ENCODE measurements at places on chromosomes 3 and 15.
A peak's percentile ranks its signal among the peaks of the same experiment; 100 is the strongest.

GRCh38 chr3:44416031-44417030 is 61.1 kb downstream of the ZNF445 start:
- DNase-seq: no peak

DNA sequence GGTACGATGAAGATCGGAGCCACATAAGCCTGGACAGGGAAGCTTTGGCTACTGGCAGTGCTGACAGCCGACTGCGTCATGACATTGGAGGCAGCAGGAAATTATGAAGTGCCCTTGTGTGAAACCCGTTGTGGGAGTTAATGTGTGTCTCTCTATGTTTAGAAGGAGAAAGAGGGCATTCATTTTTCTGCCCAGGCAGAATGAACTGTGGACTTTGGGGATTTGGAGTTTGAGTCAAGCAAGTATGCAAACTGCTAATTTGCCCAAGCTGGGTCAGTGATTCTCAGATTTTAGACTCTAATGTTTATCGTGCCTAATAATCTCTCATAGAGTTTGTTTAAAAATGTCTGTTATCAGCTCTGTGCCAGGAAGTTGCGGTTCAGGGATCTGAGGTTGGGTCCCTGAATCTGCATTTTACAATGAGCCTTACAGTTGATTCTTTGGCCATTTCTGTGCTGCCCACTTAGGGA is 5.6 kb downstream of the CTXND1 start:
- DNase-seq: peak; percentile 1

- DNase-seq: no peak
Measured at GRCh38 chr3:189714991-189715961, 84.1 kb downstream of the TP63 start.

- DNase-seq: no peak
Measured at GRCh38 chr15:36481156-36481555, 98.3 kb upstream of the CDIN1 start.

DNA sequence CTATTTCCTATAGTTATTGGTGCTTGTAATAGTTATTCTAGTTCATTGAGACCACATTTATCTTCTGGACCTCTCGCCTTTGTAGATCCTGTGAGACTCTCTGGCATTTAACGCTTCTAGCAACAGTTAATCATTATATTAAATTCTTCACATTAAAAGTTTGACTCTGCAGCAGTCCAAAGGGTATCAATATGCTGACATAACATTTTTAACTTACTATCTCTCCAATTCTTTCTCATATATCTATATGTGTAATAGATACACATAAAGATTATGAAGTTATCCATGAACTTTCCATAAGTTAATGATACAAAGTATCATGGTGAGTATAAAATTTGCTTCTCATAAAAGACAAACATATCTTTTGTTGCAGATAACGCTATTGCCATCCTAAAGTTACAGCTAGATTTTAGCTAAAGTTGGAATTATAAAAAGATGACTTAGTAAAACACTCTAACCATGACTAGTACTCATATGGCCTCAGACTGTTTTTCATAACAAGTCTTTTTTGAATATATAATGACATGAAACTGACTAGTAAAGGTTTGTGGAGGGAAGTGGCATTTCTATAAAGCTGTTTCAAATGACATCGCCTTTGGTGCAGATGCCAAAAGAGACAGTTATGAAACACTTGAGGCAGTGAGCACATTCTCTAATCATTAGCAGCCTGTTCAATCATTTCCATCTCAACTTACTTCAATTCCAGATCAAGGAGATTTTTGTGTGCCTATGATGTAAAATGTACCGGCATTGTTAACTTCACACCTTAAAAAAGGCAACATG is 379.3 kb upstream of the CBLB start:
- no peak for DNase-seq

DNA sequence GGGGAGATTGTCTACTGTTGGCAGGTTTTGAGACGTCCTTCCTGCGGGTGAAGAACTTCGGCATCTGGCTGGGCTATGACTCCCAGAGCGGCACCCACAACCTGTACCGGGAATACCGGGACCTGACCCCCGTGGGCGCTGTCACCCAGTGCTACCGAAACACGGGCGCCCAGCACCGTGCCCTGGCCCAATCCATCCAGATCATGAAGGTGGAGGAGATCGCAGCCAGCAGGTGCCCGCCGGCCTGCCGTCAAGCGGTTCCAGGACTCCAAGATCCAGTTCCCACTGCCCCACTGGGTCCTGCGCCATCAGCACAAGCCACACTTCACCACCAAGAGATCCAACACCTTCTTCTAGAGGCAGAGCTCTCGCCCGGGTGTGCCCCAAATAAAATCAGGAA is 194.9 kb upstream of the EPHA6 start:
- DNase-seq: no peak

DNA sequence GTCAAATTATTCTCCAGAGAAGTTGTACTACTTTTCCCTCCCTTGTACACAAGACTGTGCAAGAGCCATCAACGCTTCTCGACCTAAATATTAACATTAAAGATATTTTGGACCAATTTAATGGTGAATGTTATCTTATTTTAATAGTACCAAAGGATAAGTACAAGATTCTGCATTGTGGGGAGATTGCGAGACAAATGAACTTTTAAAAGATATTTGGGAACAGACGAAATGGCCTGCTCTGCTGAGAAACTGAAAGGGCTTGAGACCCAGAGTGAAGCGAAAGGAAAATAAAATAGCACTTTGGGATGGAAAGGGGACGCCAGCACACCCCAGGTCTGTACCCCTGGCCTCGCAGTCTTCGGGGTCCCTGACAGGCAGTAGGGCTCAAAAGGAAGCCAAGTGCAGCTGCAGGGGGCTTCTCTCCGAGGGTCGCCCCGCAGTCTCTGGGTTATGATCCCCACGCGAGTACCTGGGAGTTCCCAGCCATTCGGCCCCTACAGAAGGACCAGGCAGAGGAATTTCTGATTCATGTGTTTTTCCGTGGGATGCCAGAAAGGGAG is 97.6 kb upstream of the VGLL3 start:
- DNase-seq: peak; percentile 20

- peak; percentile 2 for DNase-seq
Measured at GRCh38 chr15:80267658-80268057, 15.6 kb upstream of the CTXND1 start.

DNA sequence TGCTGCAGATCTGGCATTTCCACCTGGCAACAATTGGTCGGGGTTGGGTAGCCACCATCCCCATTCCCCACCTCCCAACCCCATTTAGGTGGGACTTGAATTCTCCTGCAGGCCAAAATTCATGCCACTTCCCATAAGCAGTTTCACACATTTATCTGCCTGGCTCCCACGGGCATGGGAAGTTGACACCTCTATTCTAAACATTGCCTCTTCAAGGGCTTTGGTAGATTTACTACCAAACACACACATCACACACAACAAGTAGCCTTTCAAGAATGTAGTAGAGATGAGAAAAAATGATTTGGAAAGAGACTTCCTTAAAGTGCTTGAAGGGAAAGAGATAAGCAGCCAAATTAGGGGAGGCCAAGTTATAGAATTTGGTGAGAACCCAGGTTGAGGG is 30.9 kb downstream of the ZBTB38 start:
- DNase-seq: peak; percentile 53

GRCh38 chr3:135915206-135915605 is 50.3 kb upstream of the PPP2R3A start:
- DNase-seq: no peak

DNA sequence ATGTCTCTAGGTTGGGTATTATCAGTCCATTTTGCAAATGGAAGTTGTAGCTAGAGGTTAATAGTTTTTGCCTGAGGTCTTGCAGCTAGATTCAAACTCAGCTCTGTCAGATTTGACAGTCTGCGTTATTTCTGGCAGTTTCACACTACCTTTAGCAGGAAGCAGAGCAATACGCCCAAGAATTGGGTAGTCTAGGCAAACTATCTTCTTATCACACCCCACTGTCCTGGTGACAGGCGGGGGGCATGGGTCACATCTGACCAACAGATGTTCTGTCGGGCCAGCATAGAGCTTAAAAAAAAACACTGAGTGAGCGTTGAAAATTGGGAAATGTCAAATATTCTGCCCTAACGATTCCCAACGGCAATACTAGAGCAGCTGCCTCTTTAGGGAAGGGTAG is 5.7 kb downstream of the GPR160 start:
- no peak for DNase-seq

- peak; percentile 95 for DNase-seq
Measured at GRCh38 chr15:37100109-37100965, at the start of gene MEIS2. TSS of gene MEIS2 (minus strand) at chr15:37100549. CDS start at chr15:37099466, 1,083 bp downstream.

- DNase-seq: no peak
Measured at GRCh38 chr3:140761076-140761639, 83.3 kb downstream of the TRIM42 start.

GRCh38 chr3:171822431-171823106 is 12.3 kb upstream of the PLD1 start:
- DNase-seq: no peak

- no peak for DNase-seq
Measured at GRCh38 chr3:183217548-183218332, 35.3 kb upstream of the B3GNT5 start.

GRCh38 chr15:94535298-94536048 is 304.1 kb downstream of the MCTP2 start:
- peak; percentile 10 for DNase-seq

DNA sequence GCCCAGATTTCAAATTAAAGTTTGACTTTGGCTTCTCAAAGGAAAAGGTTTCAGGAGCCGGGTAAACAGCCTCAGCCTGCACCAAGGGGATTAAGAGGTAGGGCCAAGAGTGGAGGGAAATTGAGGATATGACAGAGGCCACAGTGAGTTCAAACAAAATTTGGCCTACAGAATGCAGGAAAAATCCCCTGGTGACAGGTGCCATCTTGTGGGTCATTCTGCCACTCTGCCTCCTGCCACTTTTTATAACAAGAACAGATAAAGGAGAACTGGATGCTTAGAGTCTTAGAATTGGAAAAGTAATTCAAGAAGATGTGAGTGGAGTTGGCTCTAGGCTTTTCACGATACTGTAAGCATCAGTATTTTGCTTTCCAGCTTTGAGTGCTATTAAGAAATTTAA is 253.2 kb downstream of the NR2F2 start:
- peak; percentile 57 for DNase-seq

DNA sequence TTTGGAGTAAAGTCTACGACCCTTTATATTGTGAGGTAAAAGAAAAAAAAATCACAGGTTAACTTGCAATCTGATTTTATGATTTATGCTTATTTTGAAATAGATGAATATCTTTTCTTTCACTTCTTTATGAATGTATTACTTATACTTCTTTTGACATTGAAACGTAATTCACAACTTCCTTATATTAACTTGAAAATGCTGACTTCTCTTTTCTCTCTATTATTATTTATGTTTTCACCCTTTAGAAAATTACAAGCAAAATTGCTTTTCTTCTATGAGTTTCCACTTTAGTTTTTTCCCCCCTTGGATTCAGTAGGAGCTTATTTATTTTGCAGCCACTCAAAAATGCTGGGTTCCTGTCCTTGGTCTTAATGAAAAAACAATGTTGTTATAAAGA is 25.4 kb downstream of the ACP3 start:
- no peak for DNase-seq

GRCh38 chr3:178202194-178202593 is 334.0 kb upstream of the KCNMB2 start:
- peak; percentile 15 for DNase-seq

GRCh38 chr3:116256843-116257485 is 188.3 kb downstream of the LSAMP start:
- DNase-seq: no peak

DNA sequence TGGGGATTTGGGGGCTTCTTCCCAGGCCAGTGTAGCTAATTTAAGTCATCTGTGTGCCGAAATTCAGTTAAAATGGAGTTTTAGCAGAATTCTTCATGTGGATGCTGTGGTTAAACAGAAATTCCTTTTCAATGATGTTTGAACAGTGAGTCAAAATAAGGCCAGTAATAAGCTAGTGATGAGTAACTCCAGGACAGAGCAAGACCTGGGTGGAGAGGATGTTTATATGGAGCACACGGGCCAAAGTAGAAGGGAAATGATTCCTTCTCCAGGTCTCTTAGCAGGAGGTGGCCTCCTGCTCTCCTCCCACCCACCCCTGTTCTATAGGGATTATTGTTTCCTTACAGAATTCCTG is 31.9 kb upstream of the UACA start:
- no peak for DNase-seq

- no peak for DNase-seq
Measured at GRCh38 chr3:59812237-59813147, 762.7 kb upstream of the CFAP20DC start.

- DNase-seq: no peak
Measured at GRCh38 chr3:30933478-30934207, 39.2 kb upstream of the GADL1 start.

DNA sequence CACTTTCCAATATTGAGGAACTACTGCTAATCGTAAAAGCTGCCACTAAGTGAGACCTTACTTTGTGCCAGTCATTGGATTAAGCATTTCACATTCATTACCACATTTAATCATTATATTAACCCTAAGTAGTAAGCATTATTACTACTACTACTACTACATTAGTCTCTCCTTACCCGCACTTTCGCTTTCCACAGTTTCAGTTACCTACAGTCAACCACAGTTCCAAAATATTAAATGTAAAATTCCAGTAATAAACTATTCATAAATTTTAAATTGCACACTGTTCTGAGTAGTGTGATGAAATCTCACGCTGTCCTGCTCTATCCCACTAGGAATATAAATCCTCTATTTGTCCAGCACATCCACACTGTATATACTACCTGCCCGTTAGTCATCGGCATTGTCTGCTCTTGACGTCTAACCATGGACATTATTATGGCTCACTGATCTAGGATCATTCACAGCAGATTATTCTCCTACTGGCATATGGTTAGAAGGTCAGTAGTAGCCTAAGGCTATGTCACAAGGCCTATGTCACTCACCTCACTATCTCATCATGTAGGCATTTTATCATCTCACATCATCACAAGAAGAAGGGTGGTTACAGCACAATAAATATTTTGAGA is 121.1 kb downstream of the GSK3B start:
- DNase-seq: no peak

- peak; percentile 5 for DNase-seq
Measured at GRCh38 chr3:191393146-191393545, 62.8 kb upstream of the UTS2B start.

DNA sequence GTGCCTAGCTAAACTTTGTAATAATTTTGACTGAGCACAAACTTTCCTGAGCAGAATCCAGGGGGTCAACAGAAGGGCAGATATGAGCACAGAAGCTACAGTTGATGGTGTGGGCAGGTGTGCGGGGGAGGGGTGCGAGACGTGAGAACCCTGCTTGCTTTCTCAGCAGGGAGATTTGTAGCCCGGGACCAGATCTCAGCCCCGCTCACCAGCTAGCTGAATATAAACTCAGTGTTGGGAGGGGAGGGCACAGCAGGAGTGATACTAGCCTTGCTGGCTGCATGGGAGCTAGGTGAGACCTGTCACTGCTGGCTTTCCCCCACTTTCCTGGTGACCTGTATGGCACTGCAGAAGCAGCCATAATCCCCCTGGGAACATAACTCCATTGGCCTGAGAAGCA is 83.4 kb downstream of the CLDN1 start:
- no peak for DNase-seq

DNA sequence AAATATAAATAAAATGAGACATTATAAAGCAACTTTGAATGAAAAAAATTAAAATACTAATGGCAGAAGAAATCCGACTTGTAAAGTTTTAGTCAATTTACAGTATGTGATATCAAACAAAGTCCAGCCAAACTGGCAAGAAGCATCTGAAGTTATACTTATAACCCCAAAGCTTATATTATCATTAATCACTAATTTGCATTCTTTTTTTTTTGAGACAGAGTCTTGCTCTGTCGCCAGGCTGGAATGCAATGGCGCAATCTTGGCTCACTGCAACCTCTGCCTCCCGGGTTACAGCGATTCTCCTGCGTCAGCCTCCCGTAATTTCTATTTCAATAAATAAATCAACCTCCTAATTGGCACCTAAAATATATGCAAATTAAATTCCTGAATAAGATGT is 80.1 kb downstream of the AQR start:
- DNase-seq: no peak
